Retina (tissue), 1 donor: ENCODE measurements at places on chromosomes 13 and 19.

DNA sequence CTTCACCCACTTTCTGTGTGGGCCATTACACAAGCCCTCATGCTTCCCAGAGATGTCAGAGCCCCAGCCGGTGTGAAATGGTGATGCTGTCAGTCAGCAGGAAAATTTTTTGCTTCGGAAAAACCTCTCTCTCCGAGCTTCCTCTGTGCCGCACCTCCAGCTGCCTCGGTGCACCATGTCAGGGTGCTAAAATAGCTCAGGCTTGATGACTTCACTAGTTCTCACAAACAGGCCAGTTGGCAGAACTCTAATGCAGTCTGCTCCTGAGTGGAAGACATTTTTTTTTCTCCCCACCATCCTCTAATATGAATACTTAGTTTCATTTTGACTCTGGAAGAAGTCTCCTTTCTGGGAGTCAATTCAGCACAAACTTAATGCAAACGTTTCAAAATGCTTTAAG is 71.3 kb downstream of the KLF12 start:
- DNase-seq: peak; percentile 42

DNA sequence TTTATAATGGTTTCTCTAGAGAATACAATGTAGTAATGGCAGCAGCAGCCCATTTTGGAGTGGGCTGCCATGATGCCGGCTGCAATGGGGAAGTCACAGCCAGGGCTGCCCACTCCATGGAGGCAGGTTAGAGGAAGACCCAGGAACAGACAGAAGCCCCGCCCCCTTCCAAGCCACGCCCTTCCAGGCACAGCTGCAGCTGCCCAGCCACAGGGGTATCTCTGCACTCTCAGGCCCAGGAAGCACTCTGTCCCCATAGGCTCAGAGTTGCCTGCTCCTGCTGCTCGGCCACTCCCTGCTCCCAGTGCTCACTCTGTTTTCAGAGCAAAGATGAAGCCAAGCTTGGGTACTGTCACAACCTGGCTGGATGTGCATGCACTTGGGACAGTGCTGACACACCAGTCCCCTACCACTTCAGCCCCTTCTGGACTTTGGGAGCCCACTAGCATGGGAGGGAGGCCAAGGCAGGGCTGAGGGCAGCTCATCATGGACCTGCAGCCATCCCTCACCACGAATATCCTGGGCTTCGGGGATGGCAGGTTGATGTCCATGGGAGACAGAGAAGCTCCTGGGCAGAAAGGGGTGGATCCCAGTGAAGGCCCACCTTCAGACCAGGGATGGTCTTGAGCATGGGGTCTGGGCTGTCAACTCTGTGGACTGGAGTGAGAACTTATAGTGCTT is 1224.2 kb downstream of the SLITRK5 start:
- DNase-seq: no peak

- DNase-seq: no peak
Observed at GRCh38 chr19:23509686-23510450, 114.6 kb upstream of the ZNF91 start.

GRCh38 chr19:28874742-28875141 is 338.2 kb downstream of the UQCRFS1 start:
- no peak for DNase-seq

GRCh38 chr19:55146705-55147273 is 2.2 kb downstream of the TNNT1 start:
- DNase-seq: no peak

DNA sequence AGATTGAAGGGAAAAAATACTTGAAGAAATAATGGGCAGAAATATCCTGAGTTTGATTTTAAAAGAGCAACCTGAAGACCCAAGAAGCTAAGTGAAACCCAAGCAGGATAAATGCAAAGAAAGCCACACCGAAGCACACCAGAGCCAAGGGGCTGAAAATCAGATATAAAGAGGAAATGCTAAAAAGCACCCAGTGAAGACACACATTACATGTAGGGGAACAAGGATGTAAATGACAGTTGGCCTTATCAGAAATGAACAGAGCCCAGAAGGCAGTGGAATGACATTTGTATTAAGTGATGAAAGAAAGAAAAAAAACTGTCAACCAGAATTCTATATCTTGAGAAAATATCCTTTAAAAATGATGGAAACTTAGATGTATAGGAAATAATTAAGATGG is 139.1 kb downstream of the SLC7A1 start:
- DNase-seq: no peak

- DNase-seq: no peak
Observed at GRCh38 chr13:43880926-43881325, 1.2 kb downstream of the LACC1 start.

DNA sequence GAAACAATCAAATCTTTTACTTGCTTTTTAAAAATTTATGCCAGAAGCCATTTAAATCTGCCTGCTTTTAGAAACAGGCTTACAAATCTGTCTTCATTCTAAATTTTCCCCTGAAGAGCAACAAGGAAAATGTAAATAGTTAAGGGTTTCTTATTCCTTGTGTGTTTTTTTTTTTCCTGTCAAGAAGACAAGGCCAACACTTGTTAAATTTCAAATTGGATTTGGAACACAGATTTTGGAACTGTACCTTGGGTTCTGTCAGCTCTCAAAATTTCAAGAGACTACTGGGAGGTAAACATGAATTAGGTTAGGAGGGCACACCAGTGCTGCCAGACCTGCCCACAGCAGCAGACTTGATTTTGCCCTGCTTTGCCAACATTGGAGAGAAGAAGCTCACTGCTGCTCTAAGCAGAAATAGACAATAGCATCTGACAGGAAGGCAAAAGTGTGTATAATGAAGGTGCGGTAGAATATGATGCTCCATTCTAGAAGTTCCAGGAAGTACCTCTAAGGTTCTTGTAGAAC is 121.7 kb downstream of the NHLRC3 start:
- DNase-seq: no peak

DNA sequence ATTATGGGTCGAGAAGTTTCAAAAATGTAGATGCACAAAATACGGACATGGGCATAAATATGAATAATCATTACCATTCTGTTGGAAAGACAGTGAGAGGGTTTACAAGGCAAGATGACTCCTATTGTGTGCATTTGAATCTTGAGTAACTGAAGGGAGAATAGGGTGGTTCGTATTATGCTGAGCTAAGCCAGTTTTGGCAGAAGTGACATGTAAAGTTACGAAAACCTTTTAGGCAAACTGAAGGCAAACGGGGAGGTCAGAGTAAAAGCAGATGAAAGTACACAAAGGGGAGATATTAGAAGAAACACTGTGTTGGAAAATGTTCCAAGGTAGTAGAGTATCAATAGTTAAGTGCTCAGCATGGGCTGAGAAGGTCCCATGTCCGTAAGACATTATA is 16.8 kb downstream of the DCT start:
- no peak for DNase-seq

GRCh38 chr13:59562924-59563323 is 600.8 kb downstream of the DIAPH3 start:
- DNase-seq: no peak

DNA sequence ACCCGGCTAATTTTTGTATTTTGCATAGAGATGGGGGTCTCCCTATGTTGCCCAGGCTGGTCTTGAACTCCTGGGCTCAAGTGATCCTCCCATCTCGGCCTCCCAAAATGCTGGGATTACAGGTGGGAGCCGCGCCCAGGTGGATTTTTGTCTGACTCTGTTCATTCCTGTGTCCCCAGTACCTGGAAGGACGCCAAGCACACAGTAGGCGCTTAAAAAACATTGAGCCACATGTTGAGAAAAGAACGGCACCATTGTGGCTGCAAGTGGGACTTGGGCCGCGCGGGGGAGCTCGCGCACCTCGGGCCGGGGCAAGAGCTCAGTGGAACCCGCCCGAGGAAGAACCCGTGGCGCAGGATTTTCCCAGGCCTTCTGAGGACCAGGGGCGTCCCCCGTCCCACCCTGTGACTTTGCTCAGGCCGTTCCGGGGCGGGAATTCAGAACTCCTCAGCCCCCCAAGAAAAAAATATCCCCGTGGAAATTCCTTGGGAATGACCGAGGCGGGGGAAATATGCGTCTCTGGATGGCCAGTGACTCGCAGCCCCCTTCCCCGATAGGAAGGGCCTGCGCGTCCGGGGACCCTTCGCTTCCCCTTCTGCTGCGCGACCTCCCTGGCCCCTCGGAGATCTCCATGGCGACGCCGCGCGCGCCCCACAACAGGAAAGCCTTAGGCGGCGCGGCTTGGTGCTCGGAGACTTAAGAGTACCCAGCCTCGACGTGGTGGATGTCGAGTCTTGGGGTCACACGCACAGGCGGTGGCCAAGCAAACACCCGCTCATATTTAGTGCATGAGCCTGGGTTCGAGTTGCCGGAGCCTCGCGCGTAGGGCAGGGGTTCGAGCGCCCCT is 1.4 kb upstream of the ICAM1 start:
- peak; percentile 86 for DNase-seq

- DNase-seq: no peak
Observed at GRCh38 chr13:24307211-24308067, 1.9 kb upstream of the C1QTNF9 start.

DNA sequence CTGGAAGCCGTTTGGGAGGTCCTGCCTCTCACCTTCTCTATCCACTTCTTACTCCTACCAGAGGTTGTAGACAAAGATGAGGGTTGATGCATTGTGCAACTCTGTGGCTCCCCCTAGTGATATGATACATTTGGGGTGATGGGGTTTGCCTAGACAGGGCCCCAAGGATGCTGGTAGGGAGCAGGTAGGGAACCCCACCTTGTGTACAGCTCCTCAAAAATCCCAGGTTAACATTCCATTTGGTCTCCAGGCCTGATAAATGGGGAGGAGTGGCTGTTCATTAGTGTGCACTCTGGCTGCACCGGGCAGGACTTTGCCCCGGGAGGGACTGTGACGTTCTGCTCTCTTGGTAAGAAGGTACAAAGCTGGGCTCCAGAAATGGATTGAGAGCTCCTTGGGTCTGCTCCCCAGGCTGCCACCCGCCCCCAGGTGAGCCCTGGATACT is 19.2 kb downstream of the SIGLEC8 start:
- DNase-seq: no peak

DNA sequence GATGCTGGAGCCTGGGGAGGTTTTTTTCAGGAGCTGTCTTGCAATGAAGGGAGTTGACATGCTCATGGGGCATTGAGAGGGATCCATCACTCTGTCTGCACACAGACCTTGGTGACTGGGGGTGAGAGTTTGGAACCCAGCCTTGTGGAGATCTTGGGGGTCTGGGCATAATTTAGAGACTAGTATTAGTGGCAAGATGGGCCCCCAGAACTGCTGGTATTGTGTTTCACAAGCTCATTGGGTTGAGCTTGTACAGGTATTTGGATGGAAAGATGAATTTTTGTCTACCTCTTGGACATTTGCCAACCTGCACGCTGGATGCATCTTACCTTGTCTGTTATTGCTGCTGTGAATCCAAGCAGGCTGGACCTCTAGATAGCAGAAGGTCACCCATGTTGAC is at the start of gene OR2Z1:
Gene OR2Z1 (plus strand): TSS at position 301 of the 400 bp plus-strand sequence. CDS start 9,395 bp downstream, outside the sequence.
- no peak for DNase-seq

DNA sequence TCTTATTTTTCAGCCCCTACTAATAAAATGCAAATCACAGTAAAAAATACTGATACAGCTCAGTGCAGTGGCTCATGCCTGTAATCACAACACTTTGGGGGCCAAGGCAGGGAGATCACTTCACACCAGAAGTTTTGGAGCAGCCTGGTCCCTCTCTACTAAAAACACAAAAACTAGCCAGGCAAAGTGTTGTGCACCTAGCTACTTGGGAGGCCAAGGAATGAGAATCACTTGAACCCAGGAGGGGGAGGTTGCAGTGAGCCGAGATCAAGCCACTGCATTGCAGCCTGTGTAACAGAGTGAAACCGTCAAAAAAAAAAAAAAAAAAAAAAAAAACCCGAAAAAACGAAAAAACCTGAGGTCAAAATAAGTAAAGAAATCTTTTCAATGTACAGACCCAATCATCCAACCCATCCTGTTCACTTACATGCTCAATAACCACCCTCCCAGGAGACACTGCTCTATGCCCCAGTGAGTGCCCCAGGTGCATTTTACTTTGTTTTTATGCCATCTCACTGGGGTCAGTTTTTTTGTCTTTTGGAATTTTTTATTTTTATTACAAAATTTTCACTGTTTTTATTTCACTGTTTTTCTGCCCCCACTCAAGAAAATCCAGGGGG is 107.0 kb downstream of the ZNF486 start:
- no peak for DNase-seq

DNA sequence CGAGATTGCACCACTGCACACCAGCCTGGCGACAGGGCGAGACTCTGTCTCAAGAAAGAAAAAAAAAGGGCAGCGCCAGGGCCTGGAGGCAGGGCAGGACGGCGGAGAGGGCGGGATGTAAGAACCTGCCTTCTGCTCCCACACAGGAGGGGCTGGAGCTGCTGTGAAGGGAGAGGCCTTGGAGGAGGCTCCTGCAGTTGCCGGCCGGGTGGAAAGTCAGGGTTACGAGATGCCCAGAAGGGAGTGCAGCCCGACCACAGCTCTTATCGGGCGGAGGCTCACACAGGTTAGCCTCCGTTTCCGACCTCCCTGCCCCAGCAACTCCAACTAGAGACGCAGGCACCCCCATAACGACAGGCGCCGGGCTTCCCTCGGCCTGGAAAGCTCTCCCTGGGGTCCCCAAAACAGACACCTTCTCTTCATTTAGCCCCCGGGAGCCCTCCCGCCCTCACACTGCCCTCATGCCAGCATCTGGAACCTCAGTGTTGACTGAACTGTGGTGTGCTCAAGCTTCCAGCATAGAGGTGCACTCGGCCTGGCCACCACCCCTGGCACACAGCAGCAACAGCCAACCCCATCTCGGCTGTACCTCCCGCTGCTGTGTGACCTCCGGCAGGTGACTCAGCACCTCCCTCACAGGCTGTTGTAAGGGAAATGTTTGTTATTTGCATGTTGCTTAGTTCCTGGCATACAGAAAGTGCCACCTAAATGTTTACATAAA is 1.4 kb downstream of the PLPP2 start:
- peak; percentile 25 for DNase-seq

DNA sequence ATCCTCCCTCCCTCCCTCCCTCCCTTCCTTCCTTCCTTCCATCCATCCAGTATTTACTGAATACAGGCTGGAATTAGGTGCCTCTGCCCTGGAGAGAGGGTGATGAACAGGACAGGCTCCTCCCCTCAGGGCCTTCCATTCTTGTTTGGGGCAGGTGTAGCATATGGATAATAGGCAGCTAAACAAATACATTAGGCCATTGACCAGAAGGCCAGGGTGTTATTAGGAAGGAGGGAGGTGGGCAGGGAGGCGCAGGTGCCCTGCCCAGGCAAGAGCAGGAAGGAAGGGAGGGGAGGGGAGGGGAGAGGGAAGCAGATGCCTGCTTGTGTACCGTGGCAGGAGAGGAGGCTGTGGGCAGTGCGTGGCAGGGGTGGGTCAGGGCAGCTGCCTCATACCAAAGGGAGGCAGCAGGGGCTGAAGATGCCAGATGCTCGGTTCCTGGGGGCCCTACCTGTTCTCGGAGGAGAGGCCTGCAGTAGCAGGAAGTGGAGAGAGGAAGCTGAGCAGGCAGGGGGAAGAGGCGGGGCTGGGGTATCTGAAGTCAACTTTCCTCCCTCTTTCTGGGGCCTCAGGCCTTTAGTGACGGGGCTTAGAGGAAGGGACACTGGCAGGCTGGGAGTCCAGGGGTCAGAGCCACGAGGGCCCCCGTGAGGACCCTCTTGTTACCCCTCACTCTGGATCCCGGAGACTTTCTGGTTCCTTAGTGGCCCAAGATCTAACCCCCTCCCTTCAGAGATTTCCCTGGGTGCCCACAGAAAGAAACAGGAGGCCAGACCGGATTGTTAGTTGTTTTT is at the start of gene RINL:
Gene RINL (minus strand): TSS at position 495 of the 794 bp plus-strand sequence. CDS start 1,533 bp downstream, outside the sequence.
- DNase-seq: no peak
